ENCODE measurements at places on chromosomes 6 and 20.

- no peak for DNase-seq
Observed at GRCh38 chr6:5557506-5557905, 296.2 kb downstream of the FARS2 start.

GRCh38 chr20:47749339-47749738, 35.9 kb downstream of the SULF2 start:
- no peak for DNase-seq

- no peak for DNase-seq
Observed at GRCh38 chr6:13013681-13014503, 297.3 kb downstream of the PHACTR1 start.

DNA sequence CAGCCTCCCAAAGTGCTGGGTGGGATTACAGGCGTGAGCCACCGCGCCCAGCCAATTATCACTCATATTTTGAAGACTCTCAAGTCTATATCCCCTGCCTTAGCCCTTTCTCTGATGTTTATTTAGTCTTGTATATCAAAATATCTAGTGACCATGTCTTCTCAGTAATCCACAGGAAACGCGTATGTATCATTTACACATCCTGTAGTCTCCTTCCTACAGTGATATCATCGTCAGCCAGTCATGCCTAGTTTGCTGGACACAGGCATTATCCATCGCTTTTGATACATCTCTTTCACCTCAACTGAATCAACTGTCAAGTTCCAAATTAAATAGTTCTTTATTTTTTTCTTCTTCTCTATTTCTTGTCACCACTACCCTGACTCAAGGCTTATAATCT, 223.7 kb downstream of the NKAIN2 start:
- no peak for DNase-seq

GRCh38 chr20:41334036-41334435, 6.6 kb upstream of the LPIN3 start:
- DNase-seq: no peak

DNA sequence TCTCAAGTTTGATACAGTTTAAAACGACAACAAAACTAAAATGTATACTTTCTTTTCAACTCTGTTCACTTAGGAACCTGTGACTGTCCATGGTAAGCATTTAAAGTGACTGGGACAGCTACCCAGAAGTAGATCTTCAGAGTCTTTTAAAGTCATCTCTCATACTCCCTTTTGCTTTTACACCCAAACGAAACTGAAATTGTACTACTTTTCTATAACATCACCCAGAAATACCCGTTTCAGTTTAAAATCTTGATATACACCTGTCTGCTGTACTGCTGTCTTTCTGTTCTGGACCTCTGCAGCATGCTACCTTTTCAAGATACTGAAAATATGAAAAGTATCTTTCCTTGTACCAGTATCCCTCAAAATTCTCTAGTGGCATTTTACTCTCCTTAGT, 170.4 kb upstream of the THEMIS start:
- no peak for DNase-seq

DNA sequence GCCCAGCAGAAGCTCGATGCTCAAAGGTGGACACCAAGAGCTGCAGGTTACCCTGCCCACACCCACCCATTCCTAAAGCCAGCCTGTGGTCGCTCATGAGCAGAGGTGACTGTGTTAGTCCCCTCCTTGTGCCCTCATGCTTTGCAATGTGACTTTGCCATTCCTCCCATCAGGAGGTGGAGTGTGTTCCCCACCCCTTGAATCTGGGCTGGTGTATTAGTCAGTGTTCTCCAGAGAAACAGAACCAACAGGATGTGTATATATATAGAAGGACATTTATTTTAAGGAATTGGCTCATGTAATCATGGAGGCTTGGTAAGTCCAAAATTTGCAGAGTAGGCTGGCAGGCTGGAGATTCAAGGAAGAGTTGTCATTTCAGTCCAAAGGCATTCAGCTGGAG, 54.4 kb upstream of the RNF24 start:
- no peak for DNase-seq

GRCh38 chr6:135226537-135226936, 45.4 kb downstream of the MYB start:
- no peak for DNase-seq

Measured in GM04504 (cell line).